ENCODE measurements at places on chromosomes 6 and 20. TPM values are rescaled to one million over a fixed set of nuclear protein-coding genes. Genes with fewer than 3 reads are reported as not detected.

Gene WFDC6
- polyA plus RNA-seq, result not detected

Gene LAMA4
- polyA plus RNA-seq, result 148 TPM

Gene LAMA2
- 152 TPM for polyA plus RNA-seq

Gene FILIP1
- 40.7 TPM for polyA plus RNA-seq

Gene HLA-DPA1
- polyA plus RNA-seq, result 11.0 TPM

Gene PPDPF
- polyA plus RNA-seq, result 215 TPM

Gene BPIFA1
- polyA plus RNA-seq, result not detected

Gene SAMD3
- polyA plus RNA-seq, result 3.1 TPM

Gene ZBP1
- not detected for polyA plus RNA-seq

Gene PIGT
- polyA plus RNA-seq, result 71.3 TPM
